ENCODE measurements at places on chromosomes 7 and 10.

- no peak for DNase-seq
Observed at GRCh38 chr10:120328647-120329046, 128.4 kb upstream of the PLPP4 start.

GRCh38 chr7:20744954-20745446 is 41.7 kb downstream of the SP8 start:
- DNase-seq, result no peak

DNA sequence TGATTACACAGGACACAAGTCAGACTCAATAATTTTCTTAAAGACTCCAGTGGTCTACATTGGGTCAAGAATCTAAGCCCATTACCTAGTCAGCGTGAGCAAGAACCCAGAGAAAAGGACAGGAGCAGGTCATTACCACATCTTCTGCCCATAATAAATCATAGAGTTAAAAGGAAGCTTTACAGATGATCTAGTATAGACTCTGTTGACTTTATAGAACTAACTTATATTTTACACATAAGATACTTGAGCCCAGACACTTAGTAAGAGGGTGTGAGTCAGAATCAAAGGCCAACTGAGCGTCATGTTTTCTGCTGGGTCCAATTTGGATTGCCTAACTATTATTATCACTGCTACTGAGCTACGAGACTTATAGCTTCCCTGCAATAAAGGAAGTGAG is 206.1 kb upstream of the NPSR1 start:
- no peak for DNase-seq

DNA sequence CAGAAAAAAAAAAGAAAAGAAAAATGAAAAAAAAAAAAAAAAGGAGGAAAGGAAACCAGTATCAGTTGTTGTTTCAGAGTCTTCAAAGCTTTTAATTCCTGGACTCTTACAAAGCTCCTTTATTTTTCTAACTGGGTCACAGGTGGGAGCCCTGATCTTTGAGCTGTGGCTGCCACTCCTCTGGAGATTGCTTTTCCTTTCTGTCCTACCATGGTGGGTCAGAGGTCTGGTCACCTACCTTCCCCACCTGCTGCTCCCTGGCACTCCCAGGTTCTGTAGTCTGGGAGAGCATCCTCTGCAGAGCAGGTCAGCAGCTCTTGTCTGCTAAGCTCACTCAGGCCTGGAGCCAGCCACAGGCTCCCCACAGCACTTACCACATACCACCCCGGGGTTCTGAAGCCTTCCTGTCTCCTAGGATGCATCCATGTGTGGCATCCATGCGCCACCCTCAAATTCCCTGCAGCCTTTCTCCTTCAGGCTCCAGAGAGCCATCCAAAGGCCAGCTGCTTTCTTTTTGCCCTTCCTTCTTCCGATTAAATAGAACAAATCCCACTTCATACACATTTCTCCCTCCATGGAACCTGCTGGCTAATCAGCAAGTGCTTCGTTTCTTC is 73.2 kb upstream of the TPK1 start:
- no peak for DNase-seq

- DNase-seq, result no peak
Observed at GRCh38 chr7:31475368-31475767, 38.5 kb upstream of the ITPRID1 start.

GRCh38 chr7:23713285-23714149 is 3.5 kb downstream of the STK31 start:
- no peak for DNase-seq

- no peak for DNase-seq
Observed at GRCh38 chr10:72044417-72045041, 43.8 kb downstream of the SPOCK2 start.

DNA sequence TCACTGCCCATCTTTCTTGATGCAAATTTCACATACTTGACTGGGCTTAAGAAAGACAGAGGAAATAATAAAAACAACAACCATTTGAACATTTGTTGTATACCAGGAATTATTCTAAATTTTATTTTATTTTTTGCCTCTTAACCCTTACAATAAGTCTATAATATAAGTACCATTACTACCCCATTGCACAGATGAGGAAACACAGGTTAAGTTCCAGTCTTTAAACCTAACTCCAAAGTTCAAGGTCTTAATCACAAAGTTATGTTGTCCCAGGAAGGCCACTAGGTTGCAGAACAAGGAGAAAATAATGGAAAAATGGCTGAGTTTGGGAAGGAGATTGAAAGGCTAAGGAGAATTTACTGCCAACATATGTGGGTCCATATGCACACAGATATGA is 3.5 kb downstream of the FKBP14 start:
- no peak for DNase-seq

- DNase-seq, result peak; percentile 35
Observed at GRCh38 chr7:5429253-5429856, 5.7 kb upstream of the TNRC18 start.

Data from activated T-cell treated with anti-CD3 and anti-CD28 coated beads, Interleukin-2, amount 50 U/mL, for 48 hours (primary cell).